HT1080 (cell line): ENCODE measurements at places on chromosomes 5 and 9.

- no peak for DNase-seq
Measured at GRCh38 chr5:116887104-116887503, 312.5 kb upstream of the SEMA6A start.

DNA sequence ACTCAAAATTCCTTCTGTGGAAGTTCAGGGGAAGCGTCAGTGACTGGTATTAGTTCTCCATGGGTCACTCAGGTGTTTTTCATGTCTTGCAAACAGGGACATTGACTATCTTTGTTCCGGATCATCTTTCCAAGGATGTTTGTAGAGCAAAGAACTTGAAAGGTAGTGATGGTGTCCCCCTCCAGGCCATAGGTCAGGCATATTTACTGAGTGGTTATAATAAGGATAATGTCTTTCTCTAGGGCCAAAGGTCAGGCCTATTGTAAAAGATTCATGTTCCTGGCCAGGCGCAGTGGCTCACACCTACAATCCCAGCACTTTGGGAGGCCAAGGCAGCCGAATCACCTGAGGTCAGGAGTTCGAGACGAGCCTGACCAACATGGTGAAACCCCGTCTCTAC, 614.8 kb downstream of the KIF4B start:
- DNase-seq: no peak

- DNase-seq: no peak
Measured at GRCh38 chr5:34889394-34889793, 25.9 kb downstream of the RAD1 start.

DNA sequence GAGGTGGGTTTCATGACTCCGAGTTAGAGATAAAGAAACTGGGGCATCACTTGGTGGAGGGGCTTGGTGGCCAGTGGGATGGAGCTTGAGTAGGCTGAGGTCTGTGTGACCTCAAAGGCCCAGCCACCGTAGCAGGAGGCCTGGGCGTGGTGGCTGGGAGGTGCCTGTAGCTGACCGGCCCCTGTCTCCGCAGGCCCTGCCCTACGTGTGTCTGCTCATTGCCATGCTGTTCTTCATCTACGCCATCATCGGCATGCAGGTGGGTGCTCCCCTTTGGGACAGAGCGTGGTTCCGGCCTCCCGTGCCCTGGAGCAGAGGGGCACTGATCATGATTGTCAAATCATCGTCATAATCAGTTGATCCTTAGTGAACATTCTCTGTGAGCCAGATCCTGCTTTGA, 196.2 kb downstream of the CACNA1B start:
- no peak for DNase-seq

DNA sequence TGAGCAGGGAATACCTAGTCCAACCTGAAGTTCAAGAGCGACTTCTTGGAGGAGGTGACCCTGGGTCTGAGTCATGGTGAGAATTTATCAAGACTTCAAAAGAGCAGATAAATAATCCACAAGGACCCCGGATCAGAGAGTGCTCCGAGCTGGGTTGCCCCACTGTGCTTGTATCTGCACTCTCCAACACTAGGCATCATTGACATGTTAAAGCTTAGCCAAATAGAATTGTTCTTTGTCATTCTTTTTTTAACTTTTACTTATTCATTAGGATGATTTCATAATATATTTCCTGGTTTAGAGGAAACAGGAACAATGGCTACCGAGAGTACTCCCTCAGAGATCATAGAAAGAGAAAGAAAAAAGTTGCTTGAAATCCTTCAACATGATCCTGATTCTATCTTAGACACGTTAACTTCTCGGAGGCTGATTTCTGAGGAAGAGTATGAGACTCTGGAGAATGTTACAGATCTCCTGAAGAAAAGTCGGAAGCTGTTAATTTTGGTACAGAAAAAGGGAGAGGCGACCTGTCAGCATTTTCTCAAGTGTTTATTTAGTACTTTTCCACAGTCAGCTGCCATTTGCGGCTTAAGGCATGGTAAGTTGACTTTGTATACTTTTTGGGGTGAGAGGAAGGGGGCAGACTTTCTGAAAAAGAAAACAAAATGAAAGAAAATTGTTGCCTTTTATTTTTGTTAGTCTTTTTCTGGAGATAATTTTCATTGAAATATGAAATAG, at the start of gene CARD6:
Gene CARD6 (plus strand): TSS at position 300 of the 738 bp plus-strand sequence. CDS start 16 bp downstream, at position 316.
- DNase-seq: peak; percentile 44

DNA sequence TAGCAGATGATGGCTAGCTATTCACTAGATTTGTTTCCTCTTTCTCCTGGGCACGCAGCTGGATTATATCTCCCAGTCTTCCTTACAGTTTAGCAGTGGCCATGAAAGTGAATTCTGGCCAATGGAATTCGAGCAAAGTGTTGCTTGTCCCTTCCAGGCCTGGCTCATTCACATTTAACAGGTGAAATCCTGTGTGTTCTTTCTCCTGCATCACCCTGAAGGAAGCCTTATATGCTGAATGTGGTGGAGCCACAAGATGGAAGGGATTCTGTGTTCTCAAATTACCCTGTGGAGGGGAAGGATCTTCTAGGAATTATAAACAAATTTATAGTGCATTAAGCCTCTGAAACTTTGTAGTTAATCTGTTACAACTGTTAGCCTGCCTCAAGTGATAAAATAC, 8.2 kb upstream of the ELOVL7 start:
- DNase-seq: no peak

- DNase-seq: peak; percentile 29
Measured at GRCh38 chr5:138177941-138178515, 402 bp downstream of the BRD8 start.

- no peak for DNase-seq
Measured at GRCh38 chr5:43152946-43153345, 32.2 kb downstream of the ZNF131 start.

- no peak for DNase-seq
Measured at GRCh38 chr5:163867738-163868137, 362.3 kb downstream of the MAT2B start.

DNA sequence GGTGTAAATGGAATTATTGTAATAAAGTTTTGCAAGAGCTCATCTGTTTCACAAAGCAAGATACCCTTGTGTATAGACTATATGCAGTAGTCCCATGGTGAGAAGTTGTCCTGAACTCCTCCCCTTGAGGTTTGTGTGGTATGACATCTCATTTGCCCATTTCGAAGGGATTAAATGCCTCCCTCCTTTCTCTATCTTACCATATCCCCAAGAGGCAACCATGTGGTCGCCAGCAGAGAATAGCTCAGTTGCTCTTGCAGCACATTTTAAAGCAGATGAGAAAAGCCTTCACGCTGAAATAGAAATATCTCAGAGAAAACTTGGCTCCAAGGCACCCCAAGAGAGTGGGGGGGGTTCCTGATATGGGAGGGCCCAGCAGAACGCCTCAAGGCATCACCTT, 4.6 kb downstream of the SEMA6A start:
- no peak for DNase-seq

- DNase-seq: no peak
Measured at GRCh38 chr9:86116425-86116824, 17.1 kb upstream of the GOLM1 start.

- peak; percentile 56 for DNase-seq
Measured at GRCh38 chr5:140114341-140115185, 654 bp downstream of the PURA start.

- DNase-seq: no peak
Measured at GRCh38 chr5:137647401-137647800, 88.5 kb downstream of the KLHL3 start.

DNA sequence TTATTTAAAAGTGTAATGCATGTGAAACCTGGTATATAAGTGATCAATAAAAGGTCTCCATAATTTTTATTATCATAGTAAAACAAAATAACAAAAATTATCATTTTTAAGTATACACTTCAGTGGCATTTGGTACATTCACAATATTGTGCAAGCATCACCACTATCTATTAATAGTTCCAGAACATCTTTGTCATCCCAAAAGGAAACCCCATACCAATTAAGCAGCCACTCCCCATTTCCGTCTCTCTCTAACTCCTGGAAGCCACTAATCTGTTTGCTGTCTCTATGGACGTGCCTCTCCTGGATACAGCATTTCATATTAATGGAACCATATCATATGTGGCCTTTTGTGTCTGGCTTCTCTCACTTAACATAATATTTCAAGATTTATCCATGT, 7.6 kb downstream of the OLFML2A start:
- DNase-seq: peak; percentile 31

DNA sequence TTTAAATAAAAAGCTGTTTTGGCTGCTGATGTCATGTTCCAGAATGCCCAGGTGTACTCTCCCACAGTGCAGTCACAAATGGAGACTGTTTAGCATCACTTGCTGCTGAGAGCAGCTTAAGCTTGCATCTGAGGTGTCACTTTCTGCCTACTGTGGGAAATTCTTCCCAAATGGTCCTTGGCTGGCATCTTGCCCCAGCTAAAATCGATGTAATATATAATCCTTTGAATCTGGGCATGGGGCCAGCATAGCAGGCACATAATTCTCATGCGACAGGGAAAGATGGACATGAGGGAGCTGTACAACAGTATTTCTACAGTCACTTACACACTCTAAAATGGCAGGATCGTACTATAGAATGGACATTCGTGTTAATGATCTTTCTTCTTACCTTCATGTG, 144.3 kb downstream of the MACIR start:
- DNase-seq: no peak

DNA sequence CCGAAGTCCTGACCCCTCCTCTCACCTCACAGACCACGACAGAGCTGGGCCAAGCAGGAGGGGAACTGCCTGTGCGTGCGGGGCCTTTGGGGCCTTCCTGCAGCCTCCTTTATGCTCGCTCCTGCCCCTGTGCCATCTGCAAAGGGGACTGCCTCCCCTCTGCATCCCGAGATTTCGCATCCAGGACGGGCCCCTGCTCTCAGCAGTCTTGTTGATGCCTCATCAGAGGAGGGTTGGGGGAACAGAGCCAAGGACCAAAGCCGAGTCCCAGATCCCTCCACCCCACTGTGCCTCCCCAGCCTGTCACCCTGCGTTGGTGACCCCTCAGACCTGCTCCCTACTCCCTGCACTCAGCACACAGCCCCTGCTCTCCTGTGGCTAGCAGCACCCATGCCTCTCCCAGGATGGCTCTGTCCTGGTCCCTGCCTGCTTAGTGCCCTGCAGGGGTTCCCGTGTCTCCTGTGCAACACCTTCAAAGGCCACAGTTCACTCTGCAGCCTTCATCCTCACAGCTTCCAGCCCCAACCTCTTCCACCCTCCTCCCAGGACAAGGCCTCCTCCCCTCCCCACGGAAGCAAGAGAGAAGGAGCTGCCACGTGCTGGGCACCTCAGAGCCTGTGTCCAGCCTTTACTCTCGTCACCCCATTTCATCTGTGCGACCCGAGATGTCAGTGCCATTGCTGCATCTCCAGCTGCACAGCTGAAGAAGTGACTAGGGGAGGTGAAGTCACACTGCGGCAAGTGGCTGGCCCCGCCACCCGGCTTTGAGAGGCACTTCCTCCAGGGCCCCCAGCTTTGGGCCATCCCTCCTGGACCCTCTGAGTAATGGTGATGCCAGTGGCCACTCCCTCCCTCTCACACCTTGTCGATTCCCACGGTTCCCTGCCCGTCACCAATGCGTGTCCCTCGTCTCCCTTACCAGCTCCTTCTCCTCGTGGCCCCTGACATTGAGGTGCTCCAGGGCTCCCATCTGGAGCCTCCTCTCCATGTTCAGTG, 62.6 kb upstream of the LRRTM2 start:
- no peak for DNase-seq

GRCh38 chr9:98324801-98325200, 69.4 kb upstream of the TBC1D2 start:
- DNase-seq: no peak

GRCh38 chr5:169550227-169550626, 33.3 kb upstream of the SPDL1 start:
- no peak for DNase-seq

DNA sequence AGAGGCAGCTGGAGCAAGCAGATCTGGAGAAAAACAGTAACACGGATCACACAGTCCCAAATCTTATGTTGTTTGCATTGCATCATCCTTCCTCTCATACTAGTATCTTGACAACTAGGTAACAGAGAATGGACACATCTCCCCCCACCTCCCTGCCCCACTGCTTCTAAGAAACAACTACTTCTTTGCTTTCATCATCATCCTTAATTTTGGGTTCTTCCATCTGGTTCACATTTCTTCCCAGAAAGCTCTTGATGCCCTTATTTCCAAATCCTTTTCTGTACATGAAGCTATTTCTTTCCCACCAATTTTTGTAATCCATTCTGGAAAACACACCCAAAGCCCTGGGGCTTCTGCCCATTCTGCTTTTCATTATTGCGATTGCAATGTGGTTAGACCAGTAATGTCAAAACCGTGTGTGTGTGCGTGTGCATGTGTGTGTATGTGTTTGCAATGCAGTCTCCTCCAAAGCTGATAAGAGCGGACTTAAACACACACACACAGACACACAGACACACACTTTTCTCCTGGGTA, 254.7 kb upstream of the SLC30A5 start:
- no peak for DNase-seq

- no peak for DNase-seq
Measured at GRCh38 chr5:66616520-66617225, 20.5 kb downstream of the MAST4 start.

- peak; percentile 62 for DNase-seq
Measured at GRCh38 chr5:34519489-34520220, 136.5 kb upstream of the RAI14 start.

GRCh38 chr5:122076669-122077365, 1.2 kb downstream of the LOX start:
- DNase-seq: peak; percentile 83

- peak; percentile 62 for DNase-seq
Measured at GRCh38 chr5:157548513-157549282, 26.9 kb downstream of the ADAM19 start.

- no peak for DNase-seq
Measured at GRCh38 chr9:95907794-95908193, 32.3 kb downstream of the ERCC6L2 start.

- DNase-seq: no peak
Measured at GRCh38 chr5:31185951-31186350, 7.5 kb upstream of the CDH6 start.

- DNase-seq: no peak
Measured at GRCh38 chr9:11872471-11872870, 820.7 kb upstream of the TYRP1 start.

DNA sequence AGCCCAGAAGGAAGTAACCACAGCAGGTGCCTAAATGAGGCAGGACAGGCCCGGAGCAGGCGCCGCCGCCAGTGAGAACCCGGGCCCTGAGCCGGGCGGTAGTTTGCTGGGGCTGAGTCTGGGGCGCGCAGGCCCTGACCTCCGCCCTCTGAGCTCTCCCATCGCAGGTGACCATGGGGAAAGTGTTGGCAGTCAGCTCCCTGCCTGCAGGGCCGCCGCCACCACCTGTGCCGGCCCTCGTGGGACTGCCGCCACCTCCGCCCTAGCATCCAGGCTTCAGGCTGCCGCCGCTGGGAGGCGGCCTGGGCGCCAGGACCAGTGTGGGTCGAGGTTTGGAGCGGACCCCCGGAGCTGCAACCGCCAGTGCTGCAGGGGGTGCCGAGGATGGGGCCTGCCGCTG, 61.1 kb downstream of the TARS1 start:
- no peak for DNase-seq
